ENCODE measurements at places on chromosomes 13 and 19. TPM values are rescaled to one million over a fixed set of nuclear protein-coding genes. Genes with fewer than 3 reads are reported as not detected.
A peak's percentile ranks its signal among the peaks of the same experiment; 100 is the strongest.

GRCh38 chr19:29170554-29170953, 42.4 kb downstream of the UQCRFS1 start:
- no peak for DNase-seq

DNA sequence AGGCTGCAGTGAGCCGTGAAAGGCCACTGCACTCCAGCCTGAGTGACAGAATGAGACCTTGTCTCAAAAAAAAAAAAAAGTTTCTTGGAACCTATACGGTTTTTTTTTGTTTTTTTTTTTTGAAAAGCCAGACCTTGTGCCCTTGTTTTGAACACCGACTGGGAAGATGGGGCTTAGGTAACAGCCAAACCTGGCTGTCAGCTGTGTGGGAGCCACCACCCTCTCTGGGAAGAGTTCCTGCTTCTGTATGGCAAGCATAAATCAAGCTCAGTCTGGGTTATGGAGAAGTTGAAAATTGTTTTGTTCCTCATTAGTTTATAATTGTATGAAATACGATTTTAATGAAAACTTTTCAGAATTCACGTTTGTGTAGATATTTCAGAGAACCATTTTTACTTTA, 39.5 kb downstream of the MPHOSPH8 start:
- no peak for DNase-seq

GRCh38 chr13:97653443-97654140, 219.6 kb downstream of the RAP2A start:
- DNase-seq: no peak

- DNase-seq: peak; percentile 34
Observed at GRCh38 chr19:34838753-34839431, 65.9 kb upstream of the ZNF599 start.

GRCh38 chr13:27792393-27793218, at the start of gene GSX1:
Gene GSX1, plus strand, starts transcription at chr13:27792483. Its CDS starts 208 bp downstream, at chr13:27792691.
- peak; percentile 50 for DNase-seq

- no peak for DNase-seq
Observed at GRCh38 chr13:111051041-111051725, 63.9 kb upstream of the ARHGEF7 start.

DNA sequence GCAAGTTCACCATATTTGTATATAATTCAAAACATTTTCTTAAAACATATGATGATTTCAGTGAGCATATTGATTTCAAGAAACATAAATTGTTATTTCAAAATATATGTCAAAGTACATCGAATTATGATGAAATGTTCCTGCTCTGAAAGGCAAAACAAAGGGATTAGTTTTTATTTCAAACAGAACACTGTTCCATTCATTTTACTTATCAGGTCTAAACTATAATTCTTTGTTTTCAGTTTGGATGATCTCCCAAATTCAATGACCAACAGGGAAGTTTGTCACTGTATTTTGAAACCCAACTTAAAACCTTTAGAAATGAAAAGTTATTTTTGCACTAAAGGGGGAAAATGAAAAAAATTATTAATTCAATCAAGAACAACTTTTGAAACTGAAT, 610.2 kb downstream of the SLITRK1 start:
- DNase-seq: no peak

DNA sequence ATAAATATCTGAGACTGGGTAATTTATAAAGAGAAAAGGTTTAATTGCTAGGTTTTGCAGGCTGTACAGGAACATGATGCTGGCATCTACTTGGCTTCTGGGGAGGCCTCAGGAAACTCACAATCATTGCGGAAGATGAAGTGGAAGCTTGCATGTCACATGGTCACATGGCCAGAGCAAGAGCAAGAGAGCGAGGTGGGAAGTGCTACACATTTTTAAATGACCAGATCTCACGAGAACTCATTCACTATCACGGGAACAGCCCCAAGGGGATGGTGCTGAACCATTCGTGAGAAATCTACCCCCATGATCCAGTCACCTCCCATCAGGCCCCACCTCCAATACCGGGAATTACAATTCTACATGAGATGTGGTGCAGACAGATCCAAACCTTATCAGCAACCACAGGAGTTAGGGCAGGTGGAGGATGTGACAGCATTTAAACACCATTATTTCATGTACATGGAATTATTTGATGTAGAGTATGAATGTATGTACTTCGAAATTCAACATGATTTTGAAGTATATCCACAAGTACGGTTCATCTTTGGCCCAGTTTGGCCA, 10.5 kb upstream of the CLDN10 start:
- DNase-seq: no peak

GRCh38 chr13:81320516-81320915, 979.6 kb upstream of the SPRY2 start:
- DNase-seq: no peak

GRCh38 chr19:33797802-33798671, 1.4 kb downstream of the KCTD15 start:
- no peak for DNase-seq

DNA sequence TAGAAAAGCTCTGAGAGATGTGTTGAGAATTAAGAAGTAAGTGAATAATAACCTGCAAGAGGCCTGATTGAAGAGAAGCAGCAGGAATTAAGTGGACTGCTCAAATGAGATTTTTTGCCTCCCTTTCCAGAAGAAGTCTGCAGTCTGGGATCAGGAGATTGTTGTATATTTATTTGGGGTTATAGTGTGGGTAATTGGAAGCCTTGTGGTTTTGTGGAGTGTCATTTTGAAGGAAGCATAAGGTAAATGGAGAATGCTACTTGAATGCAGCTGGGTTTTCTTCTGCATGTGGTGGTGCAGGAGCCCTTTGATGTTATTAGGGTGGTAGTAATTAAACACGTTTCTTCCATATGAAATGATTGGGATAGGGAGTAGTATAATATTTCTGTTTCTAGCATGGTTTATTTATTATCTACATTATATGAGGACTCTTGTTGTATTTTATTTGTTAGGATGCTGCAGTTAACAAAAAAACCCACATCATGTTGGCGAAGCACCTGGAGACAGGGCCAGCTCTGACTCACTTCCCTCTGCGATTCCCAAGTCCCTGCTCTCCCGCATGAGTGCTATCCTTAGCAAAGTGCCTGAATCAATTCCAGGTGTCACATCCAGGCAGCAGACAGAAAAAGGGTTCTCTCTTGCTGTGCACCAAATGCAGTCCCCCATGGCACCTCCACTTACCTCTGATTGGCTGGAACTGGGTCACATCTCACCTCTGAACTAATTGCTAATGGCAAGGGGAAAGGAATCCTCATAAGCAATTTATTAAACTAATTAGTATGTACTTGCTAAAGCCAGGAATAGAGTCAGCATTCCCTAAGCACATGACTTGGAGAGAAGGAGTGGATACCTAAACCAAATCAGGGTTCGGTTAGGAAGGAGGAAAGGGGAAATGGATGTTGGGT, 54.8 kb downstream of the DGKH start:
- no peak for DNase-seq

DNA sequence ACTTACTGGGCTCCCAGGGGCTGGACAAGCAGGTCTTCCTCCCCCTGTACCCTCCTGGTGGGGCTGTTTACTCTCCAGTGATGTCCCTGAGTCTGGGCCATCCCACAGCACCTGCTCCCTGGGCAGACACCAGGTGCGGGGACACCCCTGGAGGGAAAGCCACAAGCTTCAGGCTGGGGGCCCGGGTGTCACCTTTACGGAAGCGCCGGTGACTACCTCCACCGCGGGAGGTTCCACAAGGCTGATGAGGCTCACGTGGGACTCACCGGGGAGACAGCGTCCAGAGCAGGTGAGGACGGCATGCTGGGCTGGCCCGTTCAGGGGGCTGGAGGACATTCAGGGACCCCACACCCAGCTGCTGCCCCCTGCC, 24.9 kb downstream of the NFILZ start:
- DNase-seq: no peak

- DNase-seq: no peak
Observed at GRCh38 chr19:16328824-16329482, 4.3 kb downstream of the KLF2 start.

DNA sequence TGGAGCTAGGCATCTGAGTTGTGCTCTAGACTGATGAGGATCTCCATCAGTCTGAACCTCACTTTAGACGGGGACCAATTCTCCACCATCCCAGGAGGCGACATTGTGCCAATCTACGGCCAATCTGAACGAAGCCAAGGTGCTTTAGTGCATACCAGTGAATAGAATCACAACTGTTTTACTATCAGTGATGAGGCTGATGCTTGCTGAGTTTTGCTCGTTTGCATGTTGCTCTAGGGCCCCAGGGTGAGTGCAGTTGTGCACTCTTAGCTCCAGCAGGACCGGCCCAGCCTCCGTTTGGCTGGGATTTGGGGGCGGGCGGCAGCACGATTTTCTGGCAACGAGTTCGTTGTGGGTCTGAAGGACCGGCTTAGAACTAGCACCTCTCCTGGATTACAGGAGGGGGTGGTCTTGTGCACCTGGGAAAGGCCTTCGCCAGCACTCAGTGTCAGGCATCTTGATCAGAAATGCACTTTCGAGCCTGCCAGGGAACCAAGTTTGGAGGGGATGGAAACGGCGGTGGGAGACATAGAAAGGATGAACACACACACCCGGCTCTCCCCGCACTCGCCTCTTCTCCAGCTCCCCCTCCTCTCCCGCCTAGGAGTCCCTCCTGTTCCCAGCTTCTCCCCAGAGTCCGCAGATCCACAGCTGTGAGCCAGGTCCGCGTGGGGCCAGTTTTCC, 4.4 kb downstream of the GSX1 start:
- DNase-seq: no peak

DNA sequence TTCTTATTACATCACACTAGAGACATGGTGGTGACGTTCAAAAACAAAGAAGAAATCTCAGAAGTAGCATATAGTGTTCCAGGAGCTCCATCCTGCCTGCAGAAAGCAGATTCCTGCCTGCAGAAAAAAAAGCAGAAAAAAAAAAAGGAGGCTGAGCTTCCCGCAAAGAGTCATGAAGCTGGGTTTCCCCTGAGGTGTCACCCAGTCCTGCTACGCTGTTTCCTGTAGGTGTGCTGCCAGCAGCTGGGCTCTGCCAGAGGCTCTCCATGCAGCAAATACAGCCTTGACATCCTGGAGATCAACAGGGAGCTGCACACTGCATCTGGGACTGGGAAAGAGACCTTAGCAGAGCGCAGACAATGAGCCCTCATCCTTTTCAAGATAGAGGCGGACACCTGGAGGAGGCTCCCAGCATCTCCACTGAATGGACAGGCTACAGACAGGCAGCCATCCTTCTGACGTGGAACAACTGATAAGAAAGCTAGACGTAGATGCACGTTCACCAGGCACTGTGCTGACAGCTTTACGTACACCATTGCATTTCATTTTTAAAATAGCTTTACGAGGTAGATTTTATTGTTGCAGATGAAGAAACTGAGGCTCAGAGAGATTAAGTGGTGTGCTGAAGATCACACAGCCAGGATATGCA, 350.9 kb downstream of the FOXO1 start:
- DNase-seq: no peak

GRCh38 chr19:55704494-55705245, 29.6 kb downstream of the EPN1 start:
- DNase-seq: no peak

DNA sequence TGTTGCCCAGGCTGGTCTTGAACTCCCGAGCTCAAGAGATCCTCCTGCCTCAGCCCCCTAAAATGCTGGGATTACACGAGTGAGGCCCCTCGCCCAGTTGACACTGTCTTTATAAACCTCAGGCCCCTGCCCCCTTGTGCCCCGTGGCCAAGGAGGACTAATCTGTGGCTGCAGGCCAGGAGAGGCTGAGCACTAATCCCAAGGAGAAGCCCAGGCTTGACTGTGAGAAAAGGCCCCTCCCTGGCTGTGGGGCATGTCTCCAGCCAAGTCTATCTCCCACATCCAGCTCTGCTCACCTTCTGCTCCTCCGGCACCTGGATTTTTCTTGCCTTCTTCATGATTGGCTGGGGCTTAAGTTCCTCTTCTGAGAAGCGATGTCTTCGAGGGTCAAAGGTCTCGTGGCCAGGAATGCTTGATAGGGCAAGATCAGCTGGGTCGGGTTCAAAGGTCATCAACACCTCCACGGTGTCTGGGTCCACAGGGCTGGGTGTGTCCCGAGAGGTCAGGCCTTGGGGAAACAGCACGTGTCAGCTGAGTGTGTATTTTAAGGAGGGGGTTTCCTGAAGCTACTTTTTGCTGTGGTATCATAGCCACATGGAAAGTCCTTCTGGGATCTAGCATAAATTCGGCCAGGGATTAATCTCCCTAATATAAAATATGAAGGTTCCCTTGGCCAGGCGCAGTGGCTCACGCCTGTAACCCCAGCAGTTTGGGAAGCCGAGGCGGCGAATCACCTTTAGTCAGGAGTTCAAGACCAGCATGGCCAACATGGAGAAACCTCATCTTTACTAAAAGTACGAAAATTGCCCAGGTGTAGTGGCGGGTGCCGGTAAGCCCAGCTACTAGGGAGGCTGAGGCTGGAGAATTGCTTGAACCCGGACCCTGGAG, 3.8 kb downstream of the DBP start:
- no peak for DNase-seq

The TUBA3C gene
- not detected for polyA plus RNA-seq

The CSNK1A1L gene
- polyA plus RNA-seq: 0.07 TPM

The ALOX5AP gene
- polyA plus RNA-seq: 5.6 TPM

The SIGLEC10 gene
- polyA plus RNA-seq: 0.87 TPM

The NMRK2 gene
- not detected for polyA plus RNA-seq

The ANO8 gene
- polyA plus RNA-seq: 14.1 TPM

The PROZ gene
- polyA plus RNA-seq: 0.96 TPM

The KCNRG gene
- 1.6 TPM for polyA plus RNA-seq

All from right renal pelvis (tissue), 4 donors.